ENCODE measurements at places on chromosomes 11 and 22.

DNA sequence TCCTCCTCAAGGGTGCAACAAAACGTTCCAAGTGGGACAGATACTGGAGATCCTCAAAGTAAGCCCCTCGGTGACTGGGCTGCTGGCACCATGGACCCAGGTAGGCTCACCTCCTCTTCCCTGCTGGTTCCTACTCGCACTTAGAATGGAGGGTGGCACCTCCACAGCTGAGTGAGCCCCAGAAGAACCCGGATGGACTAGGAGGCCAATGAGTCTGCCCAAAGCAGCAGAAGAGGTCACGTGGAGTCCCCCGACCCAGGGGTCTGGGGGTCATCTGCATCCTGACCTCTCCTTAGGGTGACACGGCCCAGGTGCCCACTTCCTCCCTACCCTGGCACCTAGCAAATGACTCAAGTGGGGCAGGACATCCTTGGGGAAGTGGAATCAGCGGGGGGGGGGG, 4.4 kb downstream of the APOL1 start:
- DNase-seq, result no peak

DNA sequence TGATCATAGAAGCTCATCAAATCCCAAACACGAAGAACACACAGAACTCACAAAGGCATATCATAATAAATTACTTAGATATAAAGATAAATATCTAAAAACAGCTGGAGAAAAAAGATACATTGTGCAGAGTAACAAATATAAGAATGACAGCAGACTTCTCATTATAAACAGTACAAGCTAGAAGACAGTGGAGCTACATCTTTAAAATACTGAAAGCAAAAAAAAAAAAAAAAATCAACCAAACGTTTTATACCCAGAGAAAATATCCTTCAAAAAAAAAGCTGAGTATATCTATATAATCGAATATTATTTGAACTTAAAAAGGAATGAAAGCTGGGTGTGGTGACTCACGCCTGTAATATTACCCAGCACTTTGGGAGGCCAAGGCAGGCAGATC, 90.0 kb downstream of the SBF2 start:
- no peak for DNase-seq

- no peak for DNase-seq
Measured at GRCh38 chr11:81484196-81484595, 1249.5 kb downstream of the FAM181B start.

DNA sequence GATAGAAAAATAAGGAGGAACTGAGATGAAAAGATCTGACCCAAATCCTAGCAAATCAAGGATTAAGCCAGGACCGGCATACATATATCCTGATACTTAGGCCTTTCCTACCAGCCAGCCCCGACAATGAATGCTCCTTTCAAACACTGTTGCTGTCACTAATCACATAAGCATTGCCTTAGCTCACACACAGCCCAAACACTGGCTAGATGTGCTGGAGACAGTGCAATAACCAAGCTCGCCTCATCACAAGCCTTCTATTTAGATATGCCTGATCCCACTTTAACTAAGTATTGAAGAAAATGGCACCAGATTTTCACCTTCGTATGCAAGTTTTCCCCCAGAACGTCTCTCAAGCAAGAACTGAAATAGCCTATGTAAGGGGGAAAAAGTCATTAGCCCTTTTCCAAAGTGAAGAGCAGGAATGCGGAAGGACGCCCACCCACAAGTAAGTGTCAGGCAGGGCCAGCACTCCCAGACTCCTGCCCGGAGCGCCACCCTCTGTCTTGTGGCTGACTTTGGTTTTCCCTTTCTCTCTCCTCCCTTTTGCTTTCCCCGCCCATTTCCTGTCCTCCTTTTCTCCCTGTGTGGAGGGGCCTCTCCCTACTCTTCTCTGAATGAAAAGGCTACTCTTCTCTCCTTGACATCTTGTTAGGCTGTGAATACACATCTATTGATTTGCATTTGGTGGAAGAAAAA, 8.9 kb upstream of the OPCML start:
- no peak for DNase-seq

DNA sequence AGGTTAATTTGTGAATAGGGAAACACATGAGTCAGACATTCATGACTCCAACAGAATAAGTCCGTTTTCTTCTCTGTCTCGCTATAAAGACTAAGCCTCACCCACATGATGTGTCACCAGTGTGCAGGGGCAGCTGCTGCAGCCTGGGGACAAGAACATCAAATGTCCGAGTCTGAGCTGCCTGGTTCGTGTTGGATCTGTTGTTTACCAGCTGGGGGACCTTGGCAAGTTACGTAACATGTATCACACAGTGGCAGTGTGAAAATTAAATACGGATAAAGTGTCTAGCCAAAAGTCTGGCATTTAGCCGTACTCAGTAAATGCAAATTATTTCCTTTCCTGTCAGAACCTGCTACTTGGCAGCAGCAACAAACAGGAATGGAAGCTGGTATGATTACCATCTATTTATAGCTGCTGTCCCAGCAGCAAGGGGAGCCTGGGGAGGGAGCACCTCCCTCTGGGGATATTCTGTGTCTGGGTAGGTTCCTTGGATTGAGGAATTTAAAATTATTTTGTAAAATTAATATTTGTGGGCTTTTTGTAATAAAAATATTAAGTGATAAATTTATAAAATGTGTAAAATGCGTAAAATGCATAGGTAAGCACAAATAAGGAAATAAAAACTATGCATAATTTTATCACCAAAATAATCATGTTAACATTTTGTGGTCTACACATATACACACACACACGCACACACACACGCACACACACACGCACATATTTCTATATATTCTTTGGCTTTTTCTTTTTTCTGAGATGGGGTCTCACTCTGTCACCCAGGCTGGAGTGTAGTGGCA, 1.3 kb upstream of the CLDN25 start:
- DNase-seq, result no peak

DNA sequence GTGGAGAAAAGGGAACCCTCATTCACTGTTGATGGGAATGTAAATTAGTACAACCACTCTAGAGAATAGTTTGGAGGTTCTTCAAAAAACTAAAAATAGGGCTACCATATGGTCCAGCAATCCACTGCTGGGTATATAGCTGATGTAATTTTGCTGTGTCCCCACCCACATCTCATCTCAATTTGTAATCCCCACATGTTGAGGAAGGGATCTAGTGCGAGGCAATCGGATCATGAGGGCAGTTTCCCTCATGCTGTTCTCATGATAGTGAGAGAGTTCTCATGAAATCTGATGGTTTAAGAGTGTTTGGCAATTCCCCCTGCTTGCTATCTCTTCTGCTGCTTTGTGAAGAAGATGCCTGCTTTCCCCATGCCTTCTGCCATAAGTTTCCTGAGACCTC, 17.1 kb upstream of the OR52M1 start:
- no peak for DNase-seq

GRCh38 chr11:103985041-103985440, 51.4 kb upstream of the DDI1 start:
- DNase-seq, result no peak

DNA sequence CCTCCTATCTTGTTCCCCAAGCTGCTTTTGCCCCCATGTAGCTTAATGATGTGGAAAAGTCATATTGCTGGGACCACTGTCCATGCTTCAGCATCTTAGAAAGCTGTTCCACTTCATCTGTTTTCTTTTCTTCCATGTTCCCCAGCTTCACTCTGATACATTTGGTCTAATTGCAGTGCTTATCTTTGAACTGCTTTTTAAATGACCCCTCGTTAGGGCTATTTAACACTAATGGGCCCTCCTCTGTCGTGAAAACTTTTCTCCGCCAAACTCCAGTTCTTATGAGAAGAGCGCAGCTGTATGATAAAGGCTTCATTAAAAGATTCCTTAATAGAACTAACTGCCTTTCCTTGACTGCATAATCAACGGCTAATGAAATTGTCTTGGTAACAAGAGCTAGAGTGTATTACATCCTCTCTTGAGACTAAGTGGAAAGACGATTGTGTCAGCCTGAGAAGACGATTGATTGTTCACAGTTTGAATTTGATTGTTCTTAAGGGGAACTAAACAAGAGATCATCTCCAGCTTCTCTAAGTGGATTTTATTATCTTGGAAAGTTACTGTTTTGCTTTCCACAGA, 165.0 kb upstream of the MTNR1B start:
- DNase-seq, result no peak

- DNase-seq, result no peak
Measured at GRCh38 chr11:95245038-95245437, 14.0 kb upstream of the SESN3 start.

GRCh38 chr11:59212222-59212621, 505 bp downstream of the MPEG1 start:
- no peak for DNase-seq

- no peak for DNase-seq
Measured at GRCh38 chr22:19130959-19131684, at the start of gene TSSK2. Gene TSSK2, plus strand, starts transcription at chr22:19131308. Its CDS starts 92 bp downstream, at chr22:19131400.

- no peak for DNase-seq
Measured at GRCh38 chr11:119029069-119029339, 1.7 kb downstream of the SLC37A4 start.

DNA sequence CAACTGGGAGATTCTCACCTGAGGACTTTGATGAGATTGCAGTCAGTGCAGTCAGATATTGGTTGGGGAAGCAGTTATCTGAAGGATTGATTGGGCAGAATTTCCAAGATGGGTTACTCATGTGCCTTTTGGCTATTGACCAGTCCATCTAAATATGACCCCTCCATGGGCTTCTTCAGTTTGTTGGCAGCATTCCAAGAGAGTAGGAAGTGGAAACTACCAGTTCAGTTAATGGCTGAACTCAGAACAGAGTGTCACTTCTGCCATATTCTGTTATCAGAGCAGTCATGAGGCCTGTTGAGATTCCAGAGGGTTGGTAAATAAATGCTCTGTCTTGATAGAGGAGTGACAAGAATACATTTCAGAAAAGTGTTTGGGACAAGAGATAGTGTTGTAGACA, 71.0 kb downstream of the CYP2R1 start:
- DNase-seq, result no peak

DNA sequence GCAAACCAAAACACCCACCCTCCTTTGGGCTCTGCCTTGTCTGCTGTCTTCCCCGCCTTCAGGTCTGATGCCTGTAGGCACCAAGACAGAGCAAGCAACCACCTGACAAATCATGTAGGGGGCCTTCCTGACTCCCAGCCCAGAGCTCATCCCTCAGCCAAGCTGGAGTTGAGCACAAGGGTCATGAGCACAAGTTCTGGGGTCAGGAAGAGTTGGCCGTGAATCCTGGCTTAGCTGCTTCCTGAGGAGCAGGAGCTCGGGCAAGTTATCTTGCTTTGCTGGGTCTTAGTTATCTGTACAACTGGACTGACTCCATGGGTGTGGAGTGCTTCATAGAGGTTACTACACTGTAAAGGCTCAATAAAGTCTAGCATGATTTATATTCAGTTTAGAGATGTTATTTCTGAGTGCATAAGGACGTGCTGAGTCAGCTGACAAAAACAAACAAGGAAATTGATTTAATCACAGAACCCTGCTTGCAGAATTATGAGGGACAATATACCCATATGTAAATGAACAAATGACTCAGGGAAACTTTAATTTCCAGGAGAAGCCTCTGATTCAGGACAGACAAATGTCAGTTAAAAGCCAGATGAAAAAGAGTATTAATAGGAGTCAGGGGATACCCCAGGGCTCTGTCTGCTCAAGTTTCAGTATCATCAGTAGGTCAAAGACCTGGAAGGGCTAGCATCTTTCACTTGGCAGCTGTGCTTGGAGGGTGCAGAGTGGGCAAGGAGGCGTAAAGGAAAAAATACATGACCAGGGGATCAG, 15.0 kb upstream of the APOA1 start:
- DNase-seq, result no peak

DNA sequence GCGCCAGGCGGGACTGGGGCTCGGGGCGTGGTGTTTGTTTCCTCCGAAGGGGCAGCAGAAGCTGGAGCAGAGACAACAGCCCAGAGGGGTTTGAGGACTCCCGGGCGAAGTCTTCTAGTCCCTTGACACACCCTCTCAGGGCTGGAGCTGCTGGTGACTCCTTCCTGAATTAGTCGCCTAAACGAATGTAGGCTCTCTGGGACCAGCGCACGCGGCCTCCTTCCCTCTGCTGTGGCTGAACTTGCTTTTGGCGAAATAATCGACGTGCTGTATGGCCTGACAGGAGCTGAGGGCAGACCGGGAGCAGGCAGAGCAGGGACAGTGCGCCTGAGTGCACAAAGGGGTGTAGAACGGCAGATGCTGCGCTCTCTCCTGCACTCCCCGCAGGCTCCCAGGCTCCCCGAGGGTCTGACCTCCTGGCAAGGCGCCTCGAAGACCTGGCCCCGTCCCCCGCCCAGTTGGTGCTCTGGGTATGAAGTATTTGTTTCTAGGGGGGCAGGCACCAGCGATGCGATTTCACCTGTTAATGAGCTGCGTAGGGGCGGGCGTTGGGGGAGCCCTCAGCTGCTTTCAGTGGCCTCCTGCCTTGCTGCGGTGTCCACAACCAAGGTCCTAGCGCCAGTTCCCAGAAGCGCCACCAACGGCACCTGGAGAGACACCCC, 5.3 kb downstream of the SLC17A6 start:
- DNase-seq, result no peak

- DNase-seq, result no peak
Measured at GRCh38 chr11:35892166-35892565, 51.7 kb upstream of the LDLRAD3 start.

DNA sequence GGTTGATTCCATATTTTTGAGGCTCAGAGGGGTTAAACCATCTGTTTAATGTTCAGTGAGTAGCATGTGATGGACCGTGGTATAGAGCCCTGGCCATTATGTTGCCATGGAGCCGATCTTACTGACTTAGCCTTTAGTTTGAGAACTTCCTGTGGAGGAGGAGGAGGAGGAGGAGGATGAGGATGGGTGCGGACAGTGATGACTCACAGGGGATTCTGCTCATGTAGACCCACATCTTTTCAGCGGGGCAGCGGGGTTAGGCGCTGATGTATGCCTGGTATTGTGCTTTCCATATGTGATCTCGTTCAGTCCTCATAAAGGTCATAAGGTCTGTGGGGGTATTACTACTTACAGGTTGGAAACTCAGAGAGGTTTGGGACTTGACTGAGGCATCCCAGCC, 13.9 kb downstream of the STX3 start:
- DNase-seq, result no peak

DNA sequence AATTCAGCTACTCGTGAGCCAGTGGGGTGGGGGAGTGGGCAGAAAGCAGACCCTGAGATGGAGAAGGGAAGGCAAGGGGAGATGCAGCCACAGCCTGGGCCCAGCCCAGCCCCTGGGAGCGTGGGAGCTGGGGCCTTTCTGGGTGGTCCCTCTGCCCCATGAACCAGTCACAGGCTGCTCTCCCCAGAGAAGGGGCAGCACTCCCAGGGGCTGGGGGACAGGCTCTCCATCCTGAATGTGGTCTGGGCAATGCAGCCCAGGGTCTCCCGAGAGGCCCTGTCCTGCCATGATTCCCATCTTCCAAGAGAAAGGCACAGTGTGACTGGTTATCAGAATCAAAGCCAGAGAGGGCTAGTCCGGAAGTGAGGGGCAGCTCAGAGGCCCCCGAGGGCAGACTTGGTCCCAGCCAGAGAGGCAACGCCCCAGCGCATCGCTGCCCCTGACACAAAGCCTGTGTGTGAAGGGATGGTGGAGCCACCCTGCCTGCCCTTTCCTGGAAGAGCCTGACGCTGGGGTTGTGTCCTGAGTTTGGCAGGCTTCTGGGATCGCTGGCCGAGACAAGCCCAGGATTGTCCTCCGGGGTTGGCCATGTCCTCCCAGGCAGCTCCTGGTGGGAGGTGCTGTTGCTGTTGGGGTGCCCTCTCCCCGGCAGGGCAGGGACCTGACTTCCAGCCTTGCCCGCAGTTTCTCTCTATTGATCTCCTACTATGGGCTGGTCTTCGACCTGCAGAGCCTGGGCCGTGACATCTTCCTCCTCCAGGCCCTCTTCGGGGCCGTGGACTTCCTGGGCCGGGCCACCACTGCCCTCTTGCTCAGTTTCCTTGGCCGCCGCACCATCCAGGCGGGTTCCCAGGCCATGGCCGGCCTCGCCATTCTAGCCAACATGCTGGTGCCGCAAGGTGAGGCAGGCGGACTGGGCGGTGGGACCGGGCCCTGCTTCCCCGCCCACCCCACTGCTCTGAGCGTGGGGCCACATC, 23.8 kb upstream of the SLC22A12 start:
- no peak for DNase-seq

All from CD4-positive, alpha-beta T cell treated with Interleukin-6 at 100 ng/mL for 8 hours (primary cell).